Stimulated activated CD4-positive, alpha-beta T cell treated with anti-CD3 and anti-CD28 coated beads, TNF-alpha, amount 100 ng/mL, for 4 hours (primary cell): ENCODE measurements at places on chromosomes 2 and 18.

GRCh38 chr2:118882693-118883336, 35.4 kb upstream of the EN1 start:
- peak; percentile 43 for DNase-seq

GRCh38 chr2:30031184-30031583, 109.8 kb upstream of the ALK start:
- no peak for DNase-seq

DNA sequence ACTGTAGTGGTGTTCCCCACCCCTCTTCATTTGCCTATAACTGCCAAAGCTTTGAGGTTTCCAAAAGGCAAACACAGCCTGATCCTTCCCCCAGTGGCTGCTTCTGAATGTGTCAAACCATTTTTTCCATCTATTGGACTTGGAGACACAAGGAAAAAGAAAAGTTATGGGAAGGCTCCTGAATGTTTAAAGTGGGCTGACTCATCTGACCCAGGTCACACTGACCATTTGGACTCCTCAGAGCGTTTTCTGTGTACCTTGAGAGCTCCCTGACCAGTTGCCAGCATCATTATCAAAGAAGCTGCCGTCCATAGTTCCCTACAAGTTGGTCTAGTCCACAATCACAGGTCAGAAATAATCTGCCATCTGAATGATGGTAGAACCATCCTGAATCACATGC, 123.4 kb upstream of the COL3A1 start:
- DNase-seq: no peak

GRCh38 chr2:218128781-218129457, 3.1 kb downstream of the CXCR2 start:
- DNase-seq: no peak

DNA sequence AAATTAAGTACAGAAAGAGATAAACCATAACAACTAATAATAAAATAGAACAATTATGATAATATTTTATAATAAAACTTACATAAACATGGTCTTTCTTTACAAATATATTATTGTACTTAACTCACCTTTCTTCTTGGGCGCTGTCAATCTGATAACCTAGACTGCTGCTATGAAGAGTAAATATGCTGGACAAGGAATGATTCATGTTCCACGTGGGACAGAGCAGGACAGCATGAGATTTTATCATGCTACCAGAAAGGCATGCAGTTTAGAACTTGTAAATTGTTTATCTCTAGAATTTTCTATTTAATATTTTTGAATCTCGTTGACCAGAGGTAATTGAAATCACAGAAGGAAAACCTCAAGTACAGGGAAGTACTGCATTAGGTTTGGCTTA, 210.7 kb downstream of the ANKRD30B start:
- no peak for DNase-seq

DNA sequence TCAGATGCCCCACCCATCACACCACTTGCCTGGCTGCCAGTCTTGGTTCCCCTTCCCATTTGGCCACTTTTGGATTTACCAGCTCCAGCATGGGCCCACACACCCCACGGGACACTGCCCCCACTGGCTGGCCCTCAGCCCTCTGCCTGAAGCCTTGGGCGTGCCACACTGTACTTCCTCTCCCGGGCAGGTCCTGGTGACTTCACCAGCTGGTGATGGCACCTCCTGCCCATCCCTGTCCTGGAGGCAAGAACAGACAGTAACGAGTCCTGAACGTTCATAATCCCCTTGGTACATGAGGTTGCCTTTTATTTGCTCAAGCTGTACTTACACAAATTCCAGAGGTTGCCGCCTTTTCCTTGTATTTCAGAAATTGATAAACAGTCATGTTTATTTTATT, 81.1 kb downstream of the TMEM17 start:
- no peak for DNase-seq

DNA sequence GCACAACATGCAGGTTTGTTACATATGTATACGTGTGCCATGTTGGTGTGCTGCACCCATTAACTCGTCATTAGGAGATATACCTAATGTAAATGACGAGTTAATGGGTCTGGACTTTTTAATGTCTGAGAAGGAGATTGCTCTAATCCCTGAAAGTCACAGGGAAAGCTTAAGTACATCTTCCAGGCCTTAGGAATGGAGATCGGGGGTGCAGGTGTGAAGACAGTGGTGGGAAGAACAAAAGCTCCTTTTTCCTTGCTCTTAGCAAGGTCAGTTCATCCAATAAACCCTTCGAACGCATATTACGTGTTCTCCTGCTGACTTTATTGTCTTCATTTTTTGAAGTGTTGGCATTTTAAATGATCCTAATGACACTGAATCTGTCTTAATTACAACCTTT, 50.8 kb upstream of the LAMA1 start:
- DNase-seq: no peak

DNA sequence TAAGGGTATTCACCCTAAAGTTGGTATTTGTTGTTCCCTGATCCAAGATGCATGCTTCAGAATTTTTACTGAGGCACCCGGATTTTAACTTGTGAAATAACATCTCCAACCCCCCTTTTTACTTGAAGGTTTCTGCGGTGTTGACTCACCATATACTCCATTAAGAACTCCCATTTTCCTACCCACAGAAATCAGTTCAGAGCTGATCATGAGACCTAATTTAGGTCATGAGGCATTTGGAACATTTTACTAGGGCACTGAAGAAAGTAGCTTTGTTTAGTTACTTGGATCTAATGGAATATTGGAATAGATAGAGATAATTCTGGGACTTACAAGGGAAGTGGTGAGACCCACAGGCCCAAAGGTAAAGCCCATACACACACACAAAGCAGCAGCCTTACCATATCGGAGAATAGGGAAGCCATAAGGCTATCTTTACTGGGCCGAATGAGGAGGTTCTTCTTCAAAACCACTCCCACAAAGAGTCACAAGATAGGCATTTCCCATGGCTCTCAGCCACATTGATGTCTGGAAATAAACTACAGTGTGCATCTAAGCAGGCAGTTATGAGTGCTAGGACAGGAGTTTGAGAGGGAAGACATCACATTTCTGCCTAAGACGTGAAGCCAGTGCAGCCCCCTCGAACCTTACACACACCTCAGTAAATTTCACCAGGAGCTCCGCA, 681.0 kb upstream of the LRRTM4 start:
- no peak for DNase-seq

- DNase-seq: no peak
Measured at GRCh38 chr2:192203876-192204275, 9.1 kb upstream of the TMEFF2 start.

DNA sequence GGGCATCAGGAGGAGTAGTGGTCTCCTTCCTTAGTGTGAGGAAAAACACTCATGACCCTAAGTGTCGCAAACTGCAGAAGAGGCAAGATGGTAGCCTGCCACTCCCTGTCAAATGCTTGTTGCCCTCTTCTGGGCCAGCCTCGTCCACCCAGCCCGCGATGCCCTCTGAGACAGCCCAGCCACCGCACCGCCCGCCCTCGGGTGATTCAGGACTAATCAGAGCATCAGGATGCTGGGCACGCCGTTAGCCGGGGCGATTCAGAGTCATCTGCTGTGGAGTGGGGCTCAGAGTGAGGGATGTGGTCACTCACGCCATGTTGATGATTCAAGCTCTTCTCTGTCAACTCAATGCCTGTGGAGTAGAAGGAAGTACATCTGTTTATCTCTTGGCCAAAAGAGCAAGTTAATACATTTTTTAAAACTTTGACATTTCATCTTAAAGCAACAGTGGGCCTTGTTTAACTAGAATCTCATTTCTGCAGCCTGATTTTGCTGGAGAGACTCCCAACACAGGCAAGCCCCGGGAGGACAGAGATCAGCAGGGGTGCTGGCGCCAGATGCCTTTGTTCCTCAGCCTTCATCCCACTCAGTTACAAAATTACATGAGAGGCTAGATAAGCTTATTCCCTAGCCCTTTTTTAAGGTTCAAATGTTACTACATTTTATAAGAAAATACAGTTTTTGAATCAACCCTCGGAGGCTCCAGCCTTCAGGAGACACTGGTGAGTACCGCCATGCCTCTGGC, 79.0 kb downstream of the TMEM18 start:
- no peak for DNase-seq

DNA sequence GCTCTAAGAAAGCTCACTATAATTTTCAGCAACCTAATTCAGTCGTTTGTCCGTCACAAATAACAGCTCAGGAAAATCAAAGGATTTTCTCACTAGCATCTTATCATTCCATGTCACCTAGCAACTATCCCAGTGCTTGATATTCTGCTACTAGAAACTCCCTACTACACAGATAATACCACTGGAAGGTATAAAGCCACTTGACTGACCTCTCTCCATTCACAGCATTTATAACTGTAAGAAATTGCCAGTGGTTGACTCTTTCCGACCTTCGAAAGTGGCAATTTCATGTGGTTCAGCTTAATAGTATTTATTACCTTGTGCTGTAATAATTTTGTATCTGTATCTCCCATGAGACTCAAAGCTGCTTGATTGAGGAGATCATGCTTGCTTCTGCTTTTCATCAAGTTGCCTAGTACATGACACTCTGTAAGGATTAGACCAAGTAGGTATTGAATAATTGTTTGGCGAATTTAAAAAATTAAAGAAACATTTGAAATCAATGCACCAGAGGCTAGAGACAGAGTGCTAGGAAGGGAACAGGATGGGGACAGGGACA, 79.6 kb upstream of the TACR1 start:
- DNase-seq: no peak

DNA sequence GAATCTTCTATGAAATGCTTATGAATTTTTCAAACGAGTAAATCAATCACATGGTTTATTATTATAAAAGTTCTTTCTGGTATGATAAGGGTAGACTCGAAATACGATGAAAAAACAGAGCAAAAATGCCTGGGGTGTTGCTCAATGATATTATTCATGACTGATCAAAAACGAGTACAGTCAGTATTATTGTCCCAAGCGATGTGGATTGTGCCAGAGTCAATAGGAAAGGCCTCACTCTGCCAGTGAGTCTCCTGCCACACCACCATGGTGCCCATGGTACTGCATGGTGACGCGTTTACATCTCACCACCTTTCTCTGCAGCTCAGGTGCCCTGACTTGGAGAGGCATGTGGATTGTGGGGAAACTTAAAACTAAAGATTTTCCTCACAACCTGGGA, 58.5 kb downstream of the KCTD1 start:
- no peak for DNase-seq

- no peak for DNase-seq
Measured at GRCh38 chr18:3234457-3234856, 13.1 kb upstream of the MYL12A start.

DNA sequence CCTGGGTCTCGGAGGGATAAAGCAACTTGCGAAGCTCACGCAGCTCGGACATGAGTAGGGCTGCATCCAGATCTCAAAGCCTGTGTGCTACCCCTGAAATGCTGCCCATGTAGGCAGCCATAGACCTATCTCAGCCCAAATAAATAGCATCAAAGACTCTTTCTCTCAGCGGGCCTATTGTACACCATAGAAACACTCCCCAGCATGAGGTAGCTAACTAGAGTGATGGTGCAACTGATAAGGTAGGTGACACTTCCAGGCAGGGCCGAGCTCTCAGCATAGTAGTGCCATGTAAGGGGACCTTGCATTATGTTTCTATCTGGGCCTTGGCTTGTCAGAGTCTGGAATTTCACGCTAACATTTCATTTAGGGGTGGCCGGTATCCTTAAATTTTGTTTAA, 52.4 kb downstream of the RABL2A start:
- DNase-seq: no peak

- no peak for DNase-seq
Measured at GRCh38 chr2:79910643-79911042, 393.9 kb downstream of the LRRTM1 start.

GRCh38 chr18:56541793-56542192, 96.6 kb downstream of the TXNL1 start:
- DNase-seq: no peak

DNA sequence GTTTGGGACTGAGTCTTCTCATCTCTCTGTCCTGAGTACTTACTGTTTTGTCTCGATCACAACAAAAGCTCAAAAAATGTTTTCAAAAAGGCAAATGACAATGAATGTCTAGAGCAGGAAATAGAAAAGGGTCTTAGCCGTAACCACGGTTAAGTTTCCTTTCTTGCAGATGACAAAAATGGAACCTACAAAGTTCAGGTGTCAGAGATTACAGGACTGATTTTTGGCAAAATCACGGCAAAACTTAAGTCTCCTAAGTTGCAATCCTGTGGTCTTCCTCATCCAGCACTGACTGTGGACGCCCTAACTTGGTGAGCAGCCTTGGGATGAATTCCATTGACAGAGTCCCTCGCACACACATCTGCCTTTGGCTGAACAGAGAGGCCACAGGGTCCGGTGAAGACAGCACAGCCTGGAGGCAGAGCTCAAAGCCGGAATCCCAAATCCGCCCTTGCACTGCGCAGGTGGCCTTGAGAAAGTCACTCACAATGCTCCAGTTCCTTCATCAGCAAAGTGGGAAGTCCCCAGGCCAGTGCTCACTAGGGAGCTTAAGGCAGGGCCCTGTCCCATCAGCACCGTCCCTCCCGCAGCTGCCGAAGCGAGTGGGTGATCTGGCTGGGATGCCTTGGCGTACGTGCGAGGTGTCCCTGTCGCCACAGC, 55.2 kb downstream of the EIPR1 start:
- no peak for DNase-seq

- DNase-seq: no peak
Measured at GRCh38 chr2:110983133-110983532, 137.6 kb upstream of the BCL2L11 start.

DNA sequence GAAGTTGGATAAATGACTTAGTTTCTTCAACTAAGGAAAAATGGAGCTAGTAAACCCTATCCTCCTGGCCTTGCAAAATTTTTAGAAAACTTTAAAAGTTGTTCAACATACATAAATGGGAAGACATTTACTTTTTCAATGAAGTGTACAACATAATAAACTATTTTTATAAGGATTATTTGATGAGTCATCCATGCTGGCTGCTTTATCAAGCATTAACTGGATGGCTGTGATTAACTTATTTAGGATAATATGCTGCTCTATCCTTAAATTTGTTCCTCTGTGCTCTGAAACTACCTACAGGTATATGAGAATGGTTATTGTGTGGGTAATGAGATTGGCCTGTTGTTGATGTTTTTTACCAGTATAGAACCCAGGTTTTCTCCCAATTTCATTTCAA, 21.3 kb downstream of the DYTN start:
- DNase-seq: no peak

DNA sequence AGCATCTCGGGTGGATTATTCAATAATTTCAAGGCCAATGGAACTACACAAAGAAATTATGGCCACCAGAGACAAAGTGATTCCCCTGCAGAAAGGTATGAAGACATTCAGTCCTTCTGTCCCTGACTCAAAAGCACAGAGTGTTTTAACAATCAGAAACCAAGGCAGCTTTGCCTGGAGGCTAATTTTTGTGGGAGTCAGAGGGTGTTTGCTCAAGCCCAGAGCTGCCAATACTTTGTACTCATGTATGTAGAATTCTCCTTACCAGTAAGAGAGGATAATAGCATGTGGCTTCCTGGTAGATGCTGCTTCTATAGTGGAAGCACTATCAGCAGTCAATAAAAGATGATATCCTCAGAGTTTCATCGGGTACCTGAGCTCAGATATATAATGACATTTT, 178.4 kb downstream of the KCNE4 start:
- no peak for DNase-seq
